ENCODE measurements at places on chromosomes 11 and 22.
A peak's percentile ranks its signal among the peaks of the same experiment; 100 is the strongest.

DNA sequence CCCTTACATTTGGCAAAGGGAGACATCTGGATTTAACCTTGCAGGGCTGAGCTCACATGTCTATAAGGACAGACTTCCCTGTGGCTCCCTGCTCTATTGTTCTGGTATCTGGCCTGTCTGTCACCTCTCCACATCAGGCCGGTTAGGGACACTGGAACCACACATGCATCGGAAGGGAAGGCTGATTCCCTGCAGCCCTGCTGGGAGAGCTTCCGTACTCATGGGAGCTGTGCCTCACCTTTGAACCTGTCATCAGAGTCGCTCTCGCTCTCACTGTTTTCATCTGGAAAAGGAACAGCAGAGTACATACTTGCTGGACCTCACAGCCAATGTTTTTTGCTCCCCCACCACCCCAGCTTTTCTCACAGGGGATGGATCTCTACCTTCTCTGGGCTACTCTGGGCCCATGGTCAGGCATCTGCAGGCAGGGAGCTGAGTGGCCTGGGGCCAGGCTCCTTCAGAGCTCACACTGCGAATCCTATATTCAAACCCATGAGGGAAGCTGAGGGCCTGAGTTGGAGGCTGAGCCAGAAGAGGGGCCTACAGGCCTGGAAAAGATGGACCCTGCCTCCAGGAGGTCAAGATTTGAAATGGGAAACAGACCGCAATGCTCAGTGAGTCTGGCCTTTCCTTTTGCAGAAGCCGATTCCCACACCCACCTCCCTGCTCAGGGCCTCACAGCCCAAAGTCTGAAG lies 31.3 kb downstream of the RPL27A start:
- no peak for DNase-seq

- no peak for DNase-seq
These were observed 227.2 kb upstream of the BLID start for GRCh38 chr11:122343210-122343609.

- DNase-seq, result peak; percentile 54
These were observed 26.2 kb downstream of the TCP11L1 start for GRCh38 chr11:33065445-33066178.

- no peak for DNase-seq
These were observed 3.5 kb downstream of the IGF2 start for GRCh38 chr11:2135648-2136201.

- no peak for DNase-seq
These were observed 79.6 kb downstream of the EMSY start for GRCh38 chr11:76524461-76524860.

DNA sequence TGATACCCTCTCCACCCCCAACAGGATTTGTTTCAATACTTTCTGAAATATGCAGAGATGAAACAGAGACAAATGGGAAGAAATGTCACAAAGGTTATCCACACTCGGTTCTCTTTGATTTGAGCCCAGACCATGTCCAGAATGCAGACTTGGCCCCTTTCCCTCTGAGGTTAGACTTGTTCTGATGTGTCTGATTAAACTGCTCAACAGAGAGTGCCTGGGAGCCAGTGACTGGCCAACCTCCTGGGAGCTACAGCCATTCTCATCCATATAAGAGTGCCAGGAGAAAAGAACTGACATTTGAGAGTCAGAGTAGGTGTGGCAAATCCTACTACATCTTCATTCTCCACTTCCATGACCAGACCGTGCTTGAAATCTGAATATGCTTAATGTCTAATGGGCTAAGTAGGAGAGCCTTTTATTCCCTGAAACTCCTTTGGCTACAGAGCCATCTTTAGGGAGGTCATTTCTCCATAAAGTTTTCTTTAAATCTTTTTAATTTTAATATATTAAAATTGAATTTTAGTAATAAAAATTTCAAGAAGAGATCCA lies 201.4 kb downstream of the BLID start:
- no peak for DNase-seq

DNA sequence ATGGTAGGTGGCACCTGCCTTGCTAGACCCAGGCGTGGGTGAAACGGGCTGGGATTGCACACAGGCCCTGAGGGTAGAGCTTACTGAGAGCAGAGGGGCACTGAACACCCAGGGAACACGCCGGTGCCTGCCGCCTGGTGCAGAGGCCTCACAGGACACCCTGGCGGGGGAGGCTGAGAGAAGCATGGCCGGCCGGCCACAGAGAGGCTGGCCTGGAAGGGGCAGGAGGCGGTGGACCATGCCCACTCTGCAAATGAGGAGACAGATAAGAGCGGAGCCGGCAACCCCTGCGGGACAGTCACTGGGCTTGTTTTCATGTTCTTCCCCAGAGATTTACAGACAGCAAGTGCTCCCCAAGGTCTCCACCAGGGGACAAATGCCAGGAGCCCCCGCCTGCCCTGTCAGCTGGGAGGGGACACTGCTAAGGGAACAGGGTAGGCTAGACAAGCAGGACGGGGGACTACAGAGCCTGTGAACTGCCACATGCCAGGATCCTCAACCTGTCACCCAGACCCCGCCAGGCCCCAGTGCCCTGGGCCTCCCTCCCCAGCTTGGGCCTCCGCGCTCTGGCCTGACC lies 38.5 kb upstream of the TCF20 start:
- no peak for DNase-seq

DNA sequence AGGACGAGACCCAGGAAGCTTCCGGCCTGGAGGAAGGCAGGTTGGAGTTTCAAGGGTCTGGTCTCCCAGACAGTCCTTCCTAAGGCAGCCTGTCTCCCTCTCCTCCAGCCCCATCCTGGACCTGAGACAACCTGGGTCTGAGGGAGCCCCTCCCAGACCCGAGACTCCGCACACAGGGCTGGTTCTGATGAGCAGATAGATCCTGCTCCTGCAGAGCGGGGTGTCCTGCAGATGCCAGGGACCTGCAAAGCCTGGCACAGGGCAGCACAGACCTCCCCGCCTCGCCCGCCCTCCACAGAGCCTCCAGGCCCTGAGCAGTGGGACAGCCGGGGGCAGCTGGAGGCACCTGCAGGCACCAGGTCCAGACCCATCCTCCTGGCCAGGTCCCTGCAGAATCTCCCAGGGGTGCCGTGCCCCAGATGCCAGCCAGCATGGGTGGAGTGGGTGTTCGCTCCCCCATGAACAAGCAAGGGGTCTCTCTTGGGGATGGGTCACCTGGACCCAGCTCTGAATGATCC lies 7.8 kb downstream of the PIM3 start:
- no peak for DNase-seq

- no peak for DNase-seq
These were observed 7.4 kb downstream of the ZP1 start for GRCh38 chr11:60874421-60875365.

DNA sequence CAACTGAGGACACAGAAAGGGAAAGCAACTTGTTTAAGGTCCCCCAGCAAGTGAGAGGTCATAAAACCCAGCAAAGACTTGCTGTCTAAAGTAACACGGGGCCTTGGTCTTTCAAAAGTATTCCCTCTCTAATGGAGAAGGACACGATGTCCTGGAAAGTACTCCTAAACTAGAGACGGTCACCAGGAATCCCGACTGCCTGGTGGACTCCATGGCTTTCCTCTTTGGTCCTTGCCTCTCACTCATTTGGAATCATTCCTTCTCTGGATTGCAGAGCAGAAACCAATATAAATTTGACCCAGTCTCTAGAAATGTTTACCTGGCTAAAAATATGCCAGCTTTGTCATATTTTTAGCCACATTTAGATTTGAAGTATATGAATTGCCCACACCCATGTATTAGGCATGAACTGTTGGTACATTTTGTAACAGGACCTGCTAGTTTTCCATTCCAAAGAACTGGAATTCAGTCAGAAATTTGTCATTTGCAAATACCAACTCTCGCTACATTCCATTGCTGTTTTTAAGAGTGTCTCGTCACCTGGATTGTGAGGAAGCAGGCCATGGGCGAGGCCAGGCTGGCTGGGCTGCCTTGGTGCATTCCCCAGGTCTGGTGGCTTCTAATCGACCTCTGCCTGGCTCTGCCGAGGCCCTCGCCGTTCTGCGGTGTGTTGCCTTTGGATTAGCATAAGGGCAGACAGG lies 12.9 kb downstream of the NAV2 start:
- DNase-seq, result no peak

DNA sequence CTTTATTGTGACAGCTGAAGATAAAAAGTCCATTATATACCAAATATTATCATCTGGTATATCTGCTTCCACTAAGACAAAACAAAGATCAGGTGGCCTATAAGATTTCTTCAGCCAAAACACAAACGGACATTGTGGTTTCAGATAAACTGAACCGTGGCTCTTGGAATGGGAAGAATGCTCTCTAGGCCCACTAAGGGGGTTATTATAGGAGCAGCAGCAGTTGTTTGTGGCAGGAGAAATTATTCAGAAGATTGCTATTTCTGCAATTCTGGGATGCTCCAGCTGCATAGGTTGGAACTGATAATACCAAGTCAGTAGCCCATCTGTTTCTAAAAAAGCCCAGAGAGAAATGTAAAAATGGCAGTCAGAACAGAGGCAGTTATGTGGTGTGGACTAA lies 145.3 kb downstream of the NCAM1 start:
- peak; percentile 56 for DNase-seq

- DNase-seq, result no peak
These were observed 38.6 kb upstream of the HSPA8 start for GRCh38 chr11:123100379-123101085.

DNA sequence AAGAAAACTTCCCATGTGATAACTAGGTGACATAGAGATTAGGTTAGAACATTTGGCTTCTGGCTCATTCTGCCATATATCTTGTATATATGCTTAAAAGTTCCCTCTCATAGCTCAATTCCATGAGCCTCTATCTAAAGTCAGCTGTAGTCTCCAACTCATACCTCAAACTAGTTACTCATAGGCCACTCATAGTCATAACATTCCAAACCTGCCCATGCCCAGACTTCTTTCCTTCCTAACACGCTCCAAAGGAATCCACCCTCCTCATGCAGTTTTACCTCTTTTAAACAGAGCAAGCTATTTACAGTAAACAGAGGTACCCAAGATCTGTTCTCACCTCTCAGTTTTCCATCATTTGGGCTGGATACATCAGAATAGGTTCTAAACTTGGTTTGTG lies 39.4 kb downstream of the GLYATL2 start:
- peak; percentile 27 for DNase-seq

DNA sequence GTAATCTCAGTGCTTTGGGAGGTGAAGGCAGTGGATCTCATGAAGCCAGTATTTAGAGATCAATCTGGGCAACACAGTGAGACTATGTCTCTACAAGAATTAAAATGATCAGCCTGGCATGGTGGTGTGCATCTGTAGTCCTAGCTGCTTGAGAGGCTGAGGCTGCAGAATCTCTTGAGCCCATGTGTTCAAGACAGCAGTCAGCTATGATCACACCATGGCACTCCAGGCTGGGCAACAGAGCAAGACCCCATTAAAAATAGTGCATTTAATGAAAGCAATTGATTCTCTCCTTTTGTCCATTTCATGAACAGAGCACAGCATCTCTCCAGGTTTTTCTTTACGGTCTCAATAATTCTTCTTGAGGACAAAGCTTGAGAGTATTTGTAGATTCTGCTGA lies 11.3 kb upstream of the CARD16 start:
- DNase-seq, result no peak

GRCh38 chr22:36386900-36387708 lies 663 bp downstream of the MYH9 start:
- DNase-seq, result no peak

DNA sequence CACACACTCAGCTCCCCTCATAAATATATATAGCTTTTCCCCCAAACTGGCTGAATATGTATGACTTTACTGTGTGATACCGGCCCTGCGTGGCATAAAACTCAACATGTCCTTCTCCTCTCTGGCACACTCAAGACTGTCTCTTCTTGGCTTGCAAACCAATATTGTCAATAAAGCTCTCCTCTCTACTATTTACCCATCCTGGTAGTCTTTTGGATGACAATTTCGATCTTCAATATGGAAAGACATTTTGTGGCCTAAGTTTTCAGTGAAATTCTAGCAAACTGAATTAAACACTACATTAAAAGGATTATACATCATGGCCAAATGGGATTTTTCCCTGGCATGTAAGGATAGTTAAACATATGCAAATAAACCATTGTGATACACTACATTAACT lies 1255.9 kb downstream of the JRKL start:
- DNase-seq, result no peak

GRCh38 chr11:129724866-129725265 lies 90.8 kb upstream of the TMEM45B start:
- DNase-seq, result no peak

DNA sequence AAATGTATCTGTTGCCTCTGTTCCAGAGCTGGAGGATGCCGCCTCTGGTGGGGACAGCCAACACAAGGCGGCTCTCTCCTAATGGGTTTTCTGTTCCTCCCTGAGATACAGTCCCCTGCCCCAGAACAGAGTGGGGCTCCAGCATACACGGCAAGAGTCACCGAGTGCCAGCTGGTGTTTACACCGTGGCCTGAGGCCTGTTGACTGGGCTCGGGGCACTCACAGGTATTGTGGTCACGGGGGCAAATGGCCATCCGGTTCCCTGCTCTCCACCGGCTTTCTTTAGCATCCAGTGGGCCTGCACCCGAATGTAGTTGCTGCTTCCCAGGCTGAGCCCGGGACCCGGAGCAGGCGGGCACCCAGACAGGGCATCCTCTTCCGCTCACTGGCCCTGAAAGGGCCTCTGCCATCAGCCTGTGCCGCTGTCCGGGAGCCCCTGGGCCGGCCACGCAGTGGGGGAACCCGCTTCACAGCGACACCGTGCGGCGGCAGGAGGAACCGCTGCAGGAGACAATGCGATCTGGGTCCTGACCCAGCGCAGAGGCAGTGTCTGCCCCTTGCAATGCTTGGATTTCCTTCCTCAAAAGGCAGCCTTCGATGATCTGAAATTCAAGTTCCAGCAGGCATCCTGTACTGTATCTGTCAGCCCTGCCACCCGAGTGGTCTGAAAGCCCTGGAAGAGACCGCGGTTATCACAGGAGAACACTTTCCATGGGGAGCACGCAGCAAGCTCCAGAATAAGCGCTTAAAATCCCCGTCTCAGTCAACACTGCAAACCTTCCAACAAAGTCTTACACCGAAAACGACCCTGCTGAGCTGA lies 859 bp upstream of the KRTAP5-5 start:
- no peak for DNase-seq

DNA sequence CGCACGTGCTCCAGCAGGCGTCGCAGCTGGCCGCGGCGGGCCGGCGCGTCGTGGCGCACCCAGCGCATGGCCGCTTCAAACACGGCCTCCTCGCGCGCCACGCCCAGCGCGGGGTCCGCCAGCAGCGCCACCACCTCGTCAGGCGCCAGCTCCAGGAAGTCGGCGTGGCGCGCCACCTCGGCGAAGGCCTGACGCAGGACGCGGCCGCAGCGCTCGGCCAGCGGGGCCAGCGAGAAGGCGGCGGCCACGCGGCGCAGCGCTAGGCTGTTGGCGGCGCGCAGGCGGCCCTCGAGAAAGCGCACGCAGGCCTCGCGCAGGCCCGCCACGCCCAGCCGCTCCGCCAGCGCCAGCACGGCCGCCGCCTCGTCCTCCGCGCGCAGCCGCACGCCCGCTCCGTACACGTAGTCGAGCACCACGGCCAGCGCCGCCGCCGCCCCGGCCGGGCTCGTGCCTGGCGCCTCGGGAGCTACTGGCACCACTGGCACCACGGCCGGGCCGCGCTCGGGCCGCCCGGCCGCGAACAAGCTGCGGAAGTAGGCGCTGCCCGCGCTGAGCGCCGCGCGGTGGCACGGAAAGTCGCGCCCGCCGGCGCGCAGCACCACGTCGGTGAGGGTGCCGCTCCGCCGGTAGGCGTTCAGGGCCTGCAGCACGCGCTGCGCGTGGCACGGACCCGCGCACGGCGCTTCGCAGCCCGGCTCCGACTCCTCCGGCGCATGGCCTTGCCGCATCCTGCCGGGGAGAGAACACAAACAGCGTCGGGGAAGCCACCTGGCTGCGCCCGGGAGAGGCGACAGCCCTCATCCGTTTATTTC lies 2.9 kb downstream of the KLHL35 start:
- DNase-seq, result no peak
